ENCODE measurements at places on chromosomes 2 and 18.
A peak's percentile ranks its signal among the peaks of the same experiment; 100 is the strongest.

- DNase-seq: no peak
Measured at GRCh38 chr18:37779220-37779619, 213.6 kb upstream of the CELF4 start.

DNA sequence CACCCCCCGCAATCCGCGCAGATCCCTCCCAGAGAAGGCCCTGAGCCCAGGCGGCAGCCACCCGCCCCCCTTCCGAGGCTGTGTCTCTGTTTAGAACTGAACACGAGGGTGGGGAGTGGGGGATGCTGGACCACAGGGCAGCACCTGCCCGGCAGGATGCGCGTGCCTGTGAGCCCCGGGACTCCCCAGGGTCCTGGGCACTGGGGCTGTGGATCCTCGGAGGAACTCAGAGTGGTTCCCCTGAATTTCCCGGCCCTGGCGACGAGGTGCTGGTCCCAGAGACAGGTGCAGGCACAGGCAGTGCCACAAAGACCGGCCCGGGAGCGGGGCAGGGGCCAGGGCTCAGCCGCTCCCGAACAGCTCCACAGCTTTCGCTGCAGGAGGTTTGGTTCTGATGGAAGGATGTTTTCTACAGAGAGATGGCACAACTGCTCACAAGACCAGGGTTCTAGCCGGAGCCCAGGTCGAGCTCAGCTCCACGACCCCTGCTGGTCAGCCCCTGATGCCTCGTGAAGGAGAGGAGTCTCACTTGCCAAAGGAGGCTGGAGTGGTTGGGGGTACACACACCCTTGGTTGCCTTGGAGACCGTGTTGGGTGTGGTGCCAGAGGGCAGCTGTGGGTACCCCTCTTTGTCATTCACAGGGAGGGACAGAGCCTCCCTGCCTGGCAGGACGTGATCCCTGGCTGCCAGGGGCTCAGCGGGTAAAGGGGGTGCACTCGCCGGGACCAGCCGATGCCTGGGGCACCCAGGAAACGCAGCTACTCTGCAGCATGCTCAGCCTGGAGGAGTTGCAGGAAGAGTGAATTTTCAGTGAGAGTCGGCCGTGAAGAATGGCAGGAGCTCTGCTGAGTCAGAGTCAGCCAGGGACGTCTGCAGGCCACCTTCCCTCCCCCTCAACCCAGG lies 4.4 kb upstream of the NEU4 start:
- DNase-seq: no peak

DNA sequence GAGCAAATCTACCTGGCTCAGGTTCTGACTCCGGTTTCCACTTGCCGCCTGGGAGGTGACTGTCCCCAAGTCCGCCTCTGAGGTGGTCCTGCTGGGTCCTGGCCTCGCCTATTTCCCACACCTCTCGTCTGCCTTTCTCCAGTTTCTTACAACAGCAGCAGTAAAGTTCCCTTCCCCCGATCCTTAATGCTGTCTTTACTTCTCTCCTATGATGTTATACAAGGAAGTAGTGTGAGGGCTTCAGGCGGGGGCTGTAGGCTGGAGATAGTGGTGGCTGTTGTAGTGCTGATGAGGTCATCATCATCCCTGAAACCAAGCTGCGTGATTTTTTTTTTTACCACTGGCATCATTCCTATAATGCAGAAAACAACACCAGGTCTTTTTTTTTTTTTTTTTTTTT lies 18.9 kb downstream of the TGIF1 start:
- no peak for DNase-seq

DNA sequence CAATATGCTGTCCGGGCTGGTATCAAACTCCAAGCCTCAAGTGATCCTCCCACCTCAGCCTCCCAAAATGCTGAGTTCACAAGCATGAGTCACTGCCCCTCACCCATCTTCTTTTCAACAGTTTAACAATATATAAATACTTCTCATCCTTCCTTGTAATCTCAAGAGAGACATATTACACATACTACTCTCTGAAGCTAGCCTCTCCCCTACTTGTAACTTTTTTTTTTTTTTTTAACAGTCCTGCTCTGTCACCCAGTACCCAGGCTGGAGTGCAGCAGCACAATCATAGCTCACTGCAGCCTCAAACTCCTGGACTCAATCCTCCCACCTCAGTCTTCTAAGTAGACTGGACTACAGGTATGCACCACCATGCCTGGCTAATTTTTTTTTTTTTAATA lies 5.7 kb downstream of the GFPT1 start:
- DNase-seq: peak; percentile 87

GRCh38 chr2:217466104-217466503 lies 536.7 kb downstream of the TNS1 start:
- DNase-seq: no peak
